ENCODE measurements at places on chromosomes 1 and 21.

GRCh38 chr1:32195972-32196823 lies 4.2 kb upstream of the CCDC28B start:
- no peak for ATAC-seq

DNA sequence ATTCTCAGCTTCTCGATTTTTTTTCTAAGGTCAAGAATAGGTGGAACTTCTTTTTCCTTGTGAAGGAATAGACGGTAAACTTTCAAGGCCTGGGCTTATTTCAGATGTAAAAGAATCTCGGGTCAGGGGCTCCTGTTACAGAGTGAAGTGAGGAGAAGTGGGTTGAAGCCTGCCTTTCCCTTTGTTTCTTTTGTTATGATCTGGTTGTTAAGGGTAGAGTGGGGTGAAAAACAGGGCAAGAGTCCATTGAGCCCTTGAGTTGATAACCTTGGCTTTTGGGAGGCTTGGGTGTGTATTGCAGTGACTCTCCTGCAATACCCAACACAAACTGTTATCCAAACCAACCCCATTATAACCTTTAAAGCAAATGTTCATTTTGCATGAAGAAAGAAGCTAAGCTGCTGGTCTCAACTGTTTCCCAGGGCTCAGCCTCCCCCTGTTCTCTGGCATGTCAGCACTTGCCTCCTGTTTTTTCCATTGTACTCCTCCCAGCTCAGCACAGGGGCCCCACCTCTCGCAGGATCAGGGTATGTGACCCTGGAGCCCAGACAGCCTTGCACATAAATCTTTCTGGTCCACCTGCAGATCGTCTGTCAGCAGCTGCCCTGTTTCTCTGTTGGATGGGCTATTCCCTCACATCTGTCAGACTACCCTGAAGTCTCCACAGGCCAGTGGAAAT lies 102.4 kb downstream of the CACHD1 start:
- ATAC-seq = no peak

GRCh38 chr1:117959364-117959763 lies 29.8 kb downstream of the WDR3 start:
- ATAC-seq = no peak

DNA sequence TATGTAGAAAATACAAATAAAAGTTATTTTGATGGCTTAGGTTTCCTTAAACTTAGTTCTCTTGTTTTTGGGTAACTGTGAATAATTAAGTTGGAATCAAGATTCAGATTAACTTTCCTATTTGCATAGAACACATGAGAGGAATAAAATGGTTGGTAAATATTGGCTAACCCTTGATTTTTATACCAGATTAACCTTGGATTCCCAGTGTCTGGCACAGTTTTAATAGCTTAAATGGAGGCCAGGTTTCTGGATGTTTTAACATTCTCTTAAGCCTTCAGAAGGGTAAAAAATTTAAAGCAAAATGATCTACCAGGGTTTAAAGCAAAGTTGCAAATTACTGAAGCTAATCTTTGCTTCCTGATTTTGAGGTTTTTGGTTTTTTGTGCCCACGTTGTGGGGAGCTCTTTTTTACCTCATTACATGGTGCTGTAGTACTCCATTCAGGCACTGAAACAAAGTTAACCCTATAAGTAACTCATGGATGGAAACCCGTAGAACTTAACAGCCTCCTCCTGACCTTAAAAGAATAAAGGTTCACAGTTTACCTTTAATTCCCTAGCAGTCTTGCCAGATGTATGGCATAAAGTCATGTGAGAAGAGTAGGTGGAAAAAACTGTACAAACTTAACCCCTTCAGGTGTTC lies 8.4 kb upstream of the SPATA1 start:
- no peak for ATAC-seq

DNA sequence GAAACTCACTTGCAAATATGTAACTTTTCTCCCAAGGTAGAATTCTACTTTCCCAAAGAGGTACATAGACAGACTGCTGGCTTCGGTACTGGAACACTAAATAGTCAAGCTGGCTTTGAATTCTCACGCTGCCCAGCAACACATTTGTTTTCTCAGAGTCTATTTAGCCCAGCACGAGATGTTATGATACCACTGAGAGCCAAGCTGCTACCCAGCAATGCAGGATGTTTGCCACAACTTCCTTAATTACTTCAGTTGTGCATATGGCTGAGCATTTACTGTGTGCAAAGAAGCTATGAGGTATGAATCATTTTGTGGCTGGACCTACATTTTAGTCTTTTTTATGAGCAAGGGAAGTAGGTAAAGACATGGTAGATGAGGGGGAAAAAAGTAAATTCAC lies 793.2 kb downstream of the PLA2G4A start:
- ATAC-seq = no peak

DNA sequence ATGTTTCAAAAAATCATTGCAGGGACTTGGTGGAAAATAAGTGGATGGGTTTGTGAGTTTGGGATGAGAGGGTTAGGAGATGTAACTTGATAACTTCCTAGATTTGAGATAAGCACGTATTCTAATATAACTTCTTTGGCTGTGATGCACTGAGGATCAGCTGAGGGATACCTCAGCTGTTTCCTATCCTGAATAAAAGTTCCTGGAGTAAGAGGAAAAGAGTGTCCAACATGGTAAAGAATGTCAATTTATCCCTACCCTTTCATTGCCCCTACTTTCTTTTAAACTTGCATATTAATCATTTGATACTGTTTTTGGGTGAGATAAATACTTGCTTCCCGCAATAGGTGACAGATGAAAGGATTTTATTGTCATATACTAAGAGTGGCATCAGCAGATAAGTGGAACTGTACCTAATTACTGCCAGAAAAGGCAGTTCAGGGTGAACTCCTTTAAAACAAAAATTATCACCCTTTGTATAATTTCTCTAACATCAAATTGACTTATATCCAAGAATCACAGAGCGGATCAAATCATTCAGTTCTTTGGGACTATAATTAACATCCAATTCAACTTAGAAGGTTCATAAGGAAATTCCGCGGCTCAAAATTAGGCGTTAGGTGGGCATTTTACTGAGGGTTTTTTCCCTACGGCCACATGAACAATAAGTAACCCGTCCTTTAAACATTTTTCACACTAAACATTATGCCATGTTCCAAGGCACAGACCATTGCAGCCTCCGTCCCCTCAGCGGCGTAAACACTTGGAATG lies 1.4 kb upstream of the SUCO start:
- no peak for ATAC-seq

DNA sequence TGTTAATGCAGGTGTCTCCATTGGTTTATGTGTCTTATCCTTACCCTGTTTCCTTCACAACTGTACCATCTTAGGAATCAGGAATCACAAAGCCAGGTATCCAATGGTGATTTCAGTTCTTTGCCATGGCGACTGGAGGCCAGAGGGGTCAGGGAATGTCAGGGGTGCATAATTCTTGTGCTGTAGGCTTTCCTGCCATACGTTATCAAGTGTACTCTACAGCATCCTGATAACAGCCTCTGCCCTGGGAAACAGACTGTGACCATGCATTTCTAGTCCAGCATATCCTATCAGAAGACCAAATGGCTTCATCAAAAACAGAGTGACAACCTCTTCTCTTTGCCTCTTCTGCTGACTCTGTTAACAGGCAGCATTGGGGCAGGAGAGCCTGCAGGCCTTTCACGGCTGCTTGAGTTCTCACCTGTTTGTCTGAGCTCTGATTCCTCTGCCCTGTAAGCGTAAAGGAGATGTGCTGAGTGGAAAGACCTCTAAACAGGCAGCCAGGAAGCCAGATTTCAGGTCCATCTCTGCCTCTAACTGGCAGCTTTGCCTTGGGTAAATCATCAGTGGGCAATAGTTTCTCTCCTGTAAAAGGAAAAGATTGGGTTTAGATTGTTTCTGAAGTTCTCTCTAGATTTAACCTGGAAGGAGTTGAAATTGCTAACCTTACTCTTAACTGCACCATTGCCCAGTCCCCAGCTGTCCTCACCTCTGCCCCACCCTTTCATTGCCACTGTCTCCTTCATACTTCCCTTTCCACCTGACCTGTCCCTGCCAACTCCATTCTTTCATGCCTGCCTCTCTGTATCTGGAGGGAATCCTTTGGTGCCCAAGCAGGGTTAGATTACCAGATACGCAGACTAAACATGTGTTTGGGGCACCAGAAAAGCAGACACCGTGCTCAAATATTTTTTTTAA lies 80.2 kb downstream of the LRRC8D start:
- ATAC-seq = no peak

DNA sequence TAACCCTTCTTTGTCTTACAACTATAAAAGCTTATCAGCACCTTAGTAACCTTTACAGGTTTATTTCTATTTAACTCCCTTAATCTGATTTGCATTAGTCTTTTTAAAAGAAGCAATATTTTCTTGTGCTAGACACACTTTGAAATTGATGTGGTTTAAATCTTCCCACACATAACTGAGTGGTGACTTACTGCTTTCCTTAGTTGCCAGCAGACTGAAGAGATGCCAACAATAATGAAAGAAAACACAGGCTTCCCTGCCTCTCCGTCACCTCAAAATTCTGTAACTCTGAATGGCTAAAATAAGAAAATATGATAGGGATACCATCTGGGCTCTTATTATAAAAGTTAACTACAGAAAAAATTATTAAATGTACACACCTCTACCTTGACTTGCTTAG lies 196.8 kb downstream of the PTBP2 start:
- no peak for ATAC-seq

DNA sequence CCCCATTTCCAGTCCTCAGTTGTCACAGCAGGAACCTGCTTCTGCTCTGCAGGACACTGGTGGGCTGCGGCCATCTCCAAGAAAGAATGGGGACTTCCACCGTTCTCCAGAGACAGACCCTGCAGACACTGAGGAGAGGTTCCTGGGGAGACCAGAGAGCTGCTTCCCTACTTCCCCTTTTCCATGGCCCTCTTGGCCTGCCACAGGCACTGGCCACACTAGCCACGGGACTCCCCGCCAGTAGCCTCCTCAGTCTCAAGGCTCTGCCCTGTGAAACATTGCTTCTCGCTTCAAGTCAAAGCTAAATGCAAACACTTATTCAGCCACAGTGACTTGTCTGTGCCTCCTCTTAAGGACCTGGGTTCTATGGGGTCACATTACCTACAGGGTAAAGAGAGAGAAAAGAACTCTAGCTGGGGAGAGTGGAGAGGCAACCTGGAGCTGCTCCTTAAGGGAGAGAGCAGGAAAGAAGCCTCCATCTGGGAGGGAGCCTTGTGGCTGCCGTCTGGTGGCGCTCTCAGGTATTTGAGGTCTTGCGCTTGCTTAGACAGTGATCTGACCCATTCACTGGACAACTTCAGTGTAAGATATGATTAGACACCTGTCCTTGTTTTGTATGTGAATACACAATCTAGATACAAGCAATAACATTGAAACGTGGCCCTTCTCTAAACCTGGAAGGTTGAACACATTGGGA lies 5.4 kb upstream of the SLAMF8 start:
- no peak for ATAC-seq
